Left lung (tissue), 14 donors: ENCODE measurements at places on chromosomes 6 and 20. TPM values are rescaled to one million over a fixed set of nuclear protein-coding genes. Genes with fewer than 3 reads are reported as not detected.

- H3K27me3 ChIP-seq, result no peaks in the 10 kb centered on the region
- H3K27ac ChIP-seq, result no peak overlapping the region
- H3K4me1 ChIP-seq, result no peaks in the 10 kb centered on the region
- no peaks in the 10 kb centered on the region for H3K36me3 ChIP-seq
- DNase-seq, result no peak
Measured at GRCh38 chr6:170089963-170090362, 200.9 kb downstream of the DLL1 start.

DNA sequence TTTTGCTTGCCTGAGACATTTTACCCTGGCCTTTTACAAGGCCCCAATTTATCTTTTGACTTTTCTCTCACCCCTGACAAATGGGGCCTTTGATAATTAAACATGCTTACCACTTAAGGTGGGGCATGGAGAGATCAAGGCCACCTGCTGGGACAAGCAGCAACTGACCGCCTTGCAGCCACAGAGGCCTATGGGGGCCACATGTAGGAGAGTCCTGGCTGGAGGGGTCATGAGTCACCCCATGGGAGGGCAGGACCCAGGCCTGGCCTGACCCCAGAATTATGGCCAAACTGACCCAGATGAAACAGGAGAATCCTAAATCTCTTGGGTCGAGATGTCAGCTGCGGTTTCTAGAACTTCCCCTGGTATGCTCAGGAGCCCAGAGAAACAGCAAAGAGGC, 8.5 kb upstream of the OCSTAMP start:
- H3K27me3 ChIP-seq, result peaks cover 18% of the 10 kb centered on the region
- H3K4me3 ChIP-seq, result no peak overlapping the region
- H3K27ac ChIP-seq, result no peak overlapping the region
- H3K4me1 ChIP-seq, result no peaks in the 10 kb centered on the region
- H3K36me3 ChIP-seq, result no peaks in the 10 kb centered on the region

GRCh38 chr6:140561701-140562100, 1187.3 kb upstream of the CITED2 start:
- DNase-seq, result no peak
- no peaks in the 10 kb centered on the region for H3K4me1 ChIP-seq
- H3K27ac ChIP-seq, result no peak overlapping the region
- H3K4me3 ChIP-seq, result no peak overlapping the region

DNA sequence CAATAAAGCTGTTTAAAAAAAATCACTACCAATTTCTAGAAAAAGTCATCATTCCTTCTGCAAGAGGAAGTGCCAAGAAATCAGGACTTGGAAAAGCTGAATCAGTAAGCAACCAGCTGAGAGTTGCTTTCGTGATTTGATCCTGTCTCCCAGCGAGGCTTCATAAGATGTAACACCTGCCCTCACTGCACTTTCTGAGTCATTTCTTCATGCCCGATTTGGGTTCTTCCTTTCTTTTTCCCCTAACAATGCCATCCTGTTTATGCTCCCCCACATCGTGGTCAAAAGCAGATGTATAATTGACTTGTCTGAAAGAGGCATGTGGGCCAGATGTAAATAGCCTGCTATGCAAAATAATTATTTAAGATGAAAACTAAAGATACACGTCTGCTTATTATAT, 52.1 kb downstream of the RIPOR2 start:
- peaks cover 5% of the 10 kb centered on the region for H3K36me3 ChIP-seq
- peaks cover 4% of the 10 kb centered on the region for H3K4me1 ChIP-seq
- no peak overlapping the region for H3K4me3 ChIP-seq
- H3K27me3 ChIP-seq, result no peaks in the 10 kb centered on the region
- DNase-seq, result no peak
- H3K27ac ChIP-seq, result no peak overlapping the region

- no peaks in the 10 kb centered on the region for H3K4me1 ChIP-seq
- no peaks in the 10 kb centered on the region for H3K36me3 ChIP-seq
- H3K27me3 ChIP-seq, result no peaks in the 10 kb centered on the region
Measured at GRCh38 chr6:40848868-40849514, 190.0 kb downstream of the UNC5CL start.

The ADGB gene
- 1.3 TPM for total RNA-seq

The BANF2 gene
- not detected for total RNA-seq

The MTFR2 gene
- total RNA-seq, result 2.0 TPM

The NRN1 gene
- total RNA-seq, result 12.9 TPM

The GRIK2 gene
- total RNA-seq, result 0.24 TPM

The STMND1 gene
- total RNA-seq, result not detected

The FOXA2 gene
- 39.8 TPM for total RNA-seq

The TCP11 gene
- not detected for total RNA-seq

The TIAM2 gene
- 7.8 TPM for total RNA-seq

The CST2 gene
- total RNA-seq, result 0.39 TPM
